ENCODE measurements at places on chromosomes 4 and X.

DNA sequence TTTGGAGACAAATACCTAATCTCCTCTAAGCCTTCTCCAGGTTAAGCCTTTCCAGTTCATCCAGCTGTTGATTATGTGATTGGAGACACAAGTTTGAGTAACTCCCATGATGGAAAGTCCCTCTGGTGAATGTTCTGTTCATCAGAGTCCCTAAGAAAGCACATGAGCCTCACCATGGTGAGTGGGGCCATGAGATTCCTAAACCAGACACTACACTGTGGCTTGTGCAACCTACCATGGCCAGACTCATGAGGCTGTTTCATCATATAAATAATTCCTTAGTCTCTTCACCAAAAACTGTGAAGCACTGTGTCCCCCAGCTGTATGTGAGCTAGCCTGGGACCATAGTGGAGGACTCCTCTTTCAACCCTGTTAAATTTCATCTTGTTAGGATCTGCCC is 14.4 kb downstream of the PKD2 start:
- DNase-seq = no peak

DNA sequence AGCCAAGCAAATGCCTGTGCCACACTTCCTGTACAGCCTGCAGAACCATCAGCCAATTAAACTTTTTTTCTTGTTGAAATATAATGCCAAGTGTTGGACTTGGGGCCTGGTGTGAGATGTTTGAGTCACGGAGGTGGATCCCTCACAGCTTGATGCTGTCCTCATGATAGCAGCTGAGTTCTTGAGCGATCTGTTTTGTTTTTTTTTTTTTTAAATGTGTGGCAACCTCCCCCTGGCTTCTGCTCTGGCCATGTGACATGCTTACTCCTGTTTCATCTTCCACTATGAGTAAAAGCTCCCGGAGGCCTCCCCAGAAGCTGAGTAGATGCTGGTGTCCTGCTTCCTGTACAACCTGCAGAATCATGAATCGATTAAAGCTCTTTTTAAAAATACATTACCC is 973.3 kb upstream of the FTHL17 start:
- no peak for DNase-seq

- DNase-seq = no peak
Measured at GRCh38 chr4:38926896-38927295, 59.3 kb downstream of the FAM114A1 start.

- no peak for DNase-seq
Measured at GRCh38 chr4:139763672-139764071, 98.1 kb downstream of the MGST2 start.

GRCh38 chr4:151204925-151205524 is 71.9 kb upstream of the PRSS48 start:
- DNase-seq = no peak

DNA sequence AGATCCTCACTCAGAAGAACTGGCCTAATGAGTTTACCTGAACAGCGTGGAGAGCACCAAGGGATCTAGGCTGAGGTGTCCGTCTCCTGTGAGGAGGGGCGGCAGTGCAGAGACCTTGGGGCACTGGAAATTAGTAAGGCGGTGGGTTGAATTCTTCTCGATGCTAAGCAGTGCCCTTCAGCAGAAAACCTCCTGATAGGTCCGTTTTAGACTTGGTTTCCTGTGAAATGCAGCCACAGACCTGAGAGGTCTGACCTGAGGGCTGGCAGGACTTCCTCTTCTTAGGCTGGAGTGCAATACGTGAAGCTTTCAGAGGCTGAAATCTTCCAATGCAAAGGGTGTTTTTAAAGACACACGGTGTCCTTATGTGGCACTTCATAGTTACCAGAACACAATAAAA is at the start of gene CLNK:
Gene CLNK, minus strand, starts transcription at position 138 of the 400 bp plus-strand sequence. CDS start 16,899 bp downstream, outside the sequence.
- DNase-seq = no peak

- DNase-seq = no peak
Measured at GRCh38 chrX:5842601-5843000, 386.1 kb downstream of the NLGN4X start.

GRCh38 chr4:48127682-48128404 is 6.2 kb downstream of the TXK start:
- DNase-seq = peak; percentile 87

DNA sequence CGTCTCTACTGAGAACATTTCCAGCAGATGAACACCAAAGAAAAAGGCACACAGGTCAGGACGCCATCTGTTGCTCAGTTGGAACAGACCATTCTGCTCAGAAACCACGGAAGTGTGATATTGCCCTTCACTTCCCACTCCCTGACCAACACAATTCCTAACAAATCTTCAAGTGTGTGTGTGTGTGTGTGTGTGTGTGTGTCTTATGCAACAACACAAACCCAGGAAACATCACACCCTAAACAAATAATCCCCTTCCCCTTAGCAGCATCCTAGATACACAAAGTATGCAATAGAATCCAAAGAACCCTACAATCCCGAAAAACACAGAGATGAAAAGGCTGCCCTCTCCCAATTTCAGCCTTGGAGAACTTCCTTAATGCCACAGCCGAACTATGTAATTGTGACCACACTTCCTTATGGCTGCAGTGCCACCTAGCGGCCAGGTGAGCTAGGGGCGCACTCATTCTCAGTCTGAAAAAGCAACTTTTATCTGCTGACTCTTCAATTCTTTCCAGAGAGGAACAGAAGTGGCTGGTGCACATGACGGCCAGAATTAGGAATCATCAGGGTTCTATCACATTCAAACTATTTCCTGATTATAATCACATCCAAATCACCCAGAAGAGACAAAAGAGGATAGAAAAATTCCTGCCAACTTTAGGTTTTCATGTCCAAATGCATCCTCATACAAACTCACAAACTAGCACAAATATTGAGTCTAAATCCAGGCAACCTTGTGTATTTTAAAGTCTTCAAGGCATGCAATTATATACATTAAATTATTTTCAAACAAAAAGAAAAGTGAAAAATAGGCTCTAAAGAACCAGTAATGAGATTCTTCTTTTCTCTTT is 164.9 kb downstream of the DHX15 start:
- DNase-seq = peak; percentile 91

GRCh38 chr4:37735578-37735977 is 49.4 kb upstream of the RELL1 start:
- no peak for DNase-seq

DNA sequence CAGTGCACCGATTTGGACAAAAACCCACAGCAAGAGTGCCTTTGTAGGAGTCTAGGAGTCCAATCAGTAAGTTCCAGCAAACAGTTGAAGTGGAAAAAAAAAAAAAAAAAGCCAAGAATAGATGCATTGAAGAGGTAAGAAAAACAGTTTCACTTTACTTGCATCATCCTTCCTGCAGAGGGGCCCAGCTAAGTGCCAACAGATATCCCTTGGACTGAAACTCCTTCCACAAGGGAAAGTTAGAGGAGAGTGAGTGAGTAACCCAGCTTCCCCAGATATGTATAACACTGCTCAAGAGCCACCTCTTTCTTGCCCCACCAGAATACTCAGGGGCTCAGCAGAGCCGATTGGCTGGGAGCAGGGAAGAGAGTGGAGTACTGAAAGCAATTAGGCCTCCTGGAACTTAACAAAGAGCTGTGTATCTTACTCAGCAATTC is 617.7 kb upstream of the SMIM31 start:
- DNase-seq = peak; percentile 31

- no peak for DNase-seq
Measured at GRCh38 chrX:40628506-40628905, 5.3 kb downstream of the MPC1L start.

GRCh38 chr4:142350871-142351270 is 495.2 kb downstream of the INPP4B start:
- DNase-seq = peak; percentile 90

- DNase-seq = no peak
Measured at GRCh38 chrX:87528487-87528886, 10.9 kb downstream of the KLHL4 start.

DNA sequence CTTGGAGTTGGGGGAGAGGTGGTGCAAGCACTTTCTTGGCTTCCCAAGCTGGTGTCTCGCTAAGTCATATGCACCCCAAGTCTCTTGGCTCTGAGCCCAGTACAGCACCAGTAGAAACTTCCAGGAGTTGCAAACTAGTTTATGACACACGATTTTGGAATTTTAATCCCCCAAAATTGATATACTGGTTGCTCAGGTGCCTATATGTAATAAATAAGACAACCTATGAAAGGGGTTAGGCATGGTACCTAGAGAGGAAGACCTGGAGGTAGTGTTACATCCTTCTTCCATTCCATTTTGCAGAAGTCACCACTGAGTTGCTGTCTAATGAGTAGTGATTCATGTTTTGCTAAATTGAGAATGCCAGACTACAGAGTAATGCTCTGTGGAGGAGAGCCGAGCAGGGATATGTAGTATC is 4.3 kb upstream of the SLC4A4 start:
- DNase-seq = no peak

- peak; percentile 25 for DNase-seq
Measured at GRCh38 chr4:89352541-89352940, 44.9 kb upstream of the GPRIN3 start.

GRCh38 chr4:56828784-56829535 is 7.5 kb upstream of the SPINK2 start:
- DNase-seq = no peak

DNA sequence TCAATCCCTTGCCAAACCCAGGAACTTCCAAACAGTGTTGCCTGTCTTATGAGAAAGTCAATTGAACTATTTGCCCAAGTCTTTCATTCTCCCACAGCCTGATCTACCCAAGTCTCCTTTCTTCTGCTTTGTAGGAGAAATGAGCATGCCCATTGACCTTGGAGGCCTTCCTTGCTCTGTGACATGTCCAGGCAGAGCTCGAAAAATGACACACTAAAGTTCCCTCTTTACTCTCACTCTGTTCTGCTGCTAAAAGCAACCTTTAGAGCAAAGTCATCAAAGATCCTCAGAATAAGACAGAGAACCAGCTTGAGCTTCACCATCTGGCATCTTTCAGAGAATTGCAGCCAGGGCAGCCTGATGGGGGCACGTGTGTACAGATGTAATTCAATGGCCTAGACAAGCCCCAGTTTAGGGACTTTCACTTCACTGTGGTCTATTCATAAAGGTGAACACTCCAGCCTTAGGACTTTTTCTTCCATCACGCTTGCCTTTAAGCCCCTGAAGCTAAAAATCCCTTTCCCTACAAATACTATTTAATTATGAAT is 136.4 kb downstream of the AMELX start:
- no peak for DNase-seq

GRCh38 chr4:171067422-171067821 is 745.8 kb upstream of the GALNTL6 start:
- DNase-seq = peak; percentile 6

GRCh38 chrX:136797787-136798186 is 17.1 kb upstream of the ARHGEF6 start:
- no peak for DNase-seq

All from DMS53 (cell line).